ENCODE measurements at places on chromosomes 13 and 19.

GRCh38 chr19:15829306-15829698, 13.8 kb upstream of the OR10H1 start:
- no peaks in the 10 kb centered on the region for H3K4me1 ChIP-seq
- H3K27me3 ChIP-seq, result no peaks in the 10 kb centered on the region
- no peak overlapping the region for H3K27ac ChIP-seq
- DNase-seq, result no peak
- H3K36me3 ChIP-seq, result no peaks in the 10 kb centered on the region

GRCh38 chr19:9967326-9967725, 31.0 kb upstream of the OLFM2 start:
- H3K36me3 ChIP-seq, result no peaks in the 10 kb centered on the region
- DNase-seq, result no peak
- no peaks in the 10 kb centered on the region for H3K4me1 ChIP-seq
- H3K27ac ChIP-seq, result no peak overlapping the region

DNA sequence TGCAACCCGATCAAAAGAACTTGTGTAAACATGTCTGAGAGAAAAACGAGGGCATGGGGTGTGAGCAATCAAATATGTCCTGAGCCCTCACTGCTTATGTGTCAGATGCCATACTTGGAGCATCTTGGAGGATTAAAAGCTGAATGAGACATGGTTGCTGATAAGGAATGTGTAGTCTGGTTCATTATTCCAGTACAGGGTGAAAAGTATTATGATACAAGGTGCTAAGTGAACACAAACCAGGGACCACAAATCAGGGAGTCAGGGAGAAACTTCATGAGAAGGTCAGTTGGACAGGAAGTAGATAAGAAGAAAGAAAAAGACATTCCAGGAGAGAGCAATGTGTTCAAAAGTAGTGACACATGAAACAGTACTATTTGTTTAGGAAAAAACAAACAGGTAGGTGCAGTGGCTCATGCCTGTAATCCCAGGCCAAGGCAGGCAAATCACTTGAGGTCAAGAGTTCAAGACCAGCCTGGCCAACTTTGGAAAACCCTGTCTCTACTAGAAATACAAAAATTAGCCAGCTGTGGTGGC, 2.0 kb upstream of the RCBTB1 start:
- no peaks in the 10 kb centered on the region for H3K4me1 ChIP-seq
- H3K36me3 ChIP-seq, result no peaks in the 10 kb centered on the region
- no peak for DNase-seq
- no peaks in the 10 kb centered on the region for H3K27me3 ChIP-seq
- no peak overlapping the region for H3K27ac ChIP-seq

- no peak overlapping the region for H3K4me3 ChIP-seq
- no peaks in the 10 kb centered on the region for H3K27me3 ChIP-seq
- no peak for DNase-seq
- no peak overlapping the region for H3K27ac ChIP-seq
- H3K4me1 ChIP-seq, result no peaks in the 10 kb centered on the region
- no peaks in the 10 kb centered on the region for H3K36me3 ChIP-seq
These were observed 40.7 kb upstream of the SERPINE3 start for GRCh38 chr13:51298812-51299211.

GRCh38 chr19:49160450-49161189, 3.0 kb downstream of the TRPM4 start:
- no peaks in the 10 kb centered on the region for H3K27me3 ChIP-seq
- no peak overlapping the region for H3K27ac ChIP-seq
- H3K36me3 ChIP-seq, result no peaks in the 10 kb centered on the region
- no peak for DNase-seq
- H3K4me1 ChIP-seq, result no peaks in the 10 kb centered on the region

DNA sequence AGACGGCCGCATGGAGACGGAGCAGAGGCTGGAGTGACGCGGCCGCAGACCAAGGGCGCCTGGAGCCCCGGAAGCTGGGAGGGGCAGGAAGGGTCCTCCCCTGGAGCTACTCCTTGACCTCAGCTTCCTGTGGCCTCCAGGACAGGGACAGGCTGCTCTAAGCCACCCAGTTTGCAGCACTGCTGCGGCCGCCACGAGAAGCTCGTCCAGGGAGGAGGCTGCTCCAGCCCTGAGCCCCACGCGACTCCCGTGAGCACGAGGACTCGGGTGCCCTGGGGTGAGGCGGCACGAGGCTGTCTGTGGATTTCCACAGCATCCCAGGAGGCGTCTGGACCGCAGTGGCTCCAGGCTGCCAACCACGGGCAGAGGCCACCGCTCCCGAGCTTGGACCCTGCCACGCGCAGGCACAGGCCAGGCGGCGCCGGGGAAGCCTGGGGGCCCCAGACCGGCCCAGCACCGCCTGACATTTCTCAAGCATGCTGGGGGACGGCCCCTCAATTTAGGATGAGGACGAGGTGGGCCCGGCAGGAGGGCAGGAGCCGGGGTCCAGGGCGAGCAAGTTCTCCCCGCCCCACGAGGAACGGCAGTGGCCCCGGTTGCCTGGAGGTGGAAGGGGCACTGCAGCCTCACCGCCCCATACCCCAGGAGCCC, 10.7 kb downstream of the SBNO2 start:
- no peak for DNase-seq
- no peak overlapping the region for H3K4me3 ChIP-seq
- H3K4me1 ChIP-seq, result no peaks in the 10 kb centered on the region
- H3K36me3 ChIP-seq, result peaks cover 2% of the 10 kb centered on the region
- no peak overlapping the region for H3K27ac ChIP-seq

Data from GM12878 (cell line).